ENCODE measurements at places on chromosomes 11 and 22.

GRCh38 chr22:29105468-29105867 is 32.6 kb downstream of the KREMEN1 start:
- no peak for DNase-seq

DNA sequence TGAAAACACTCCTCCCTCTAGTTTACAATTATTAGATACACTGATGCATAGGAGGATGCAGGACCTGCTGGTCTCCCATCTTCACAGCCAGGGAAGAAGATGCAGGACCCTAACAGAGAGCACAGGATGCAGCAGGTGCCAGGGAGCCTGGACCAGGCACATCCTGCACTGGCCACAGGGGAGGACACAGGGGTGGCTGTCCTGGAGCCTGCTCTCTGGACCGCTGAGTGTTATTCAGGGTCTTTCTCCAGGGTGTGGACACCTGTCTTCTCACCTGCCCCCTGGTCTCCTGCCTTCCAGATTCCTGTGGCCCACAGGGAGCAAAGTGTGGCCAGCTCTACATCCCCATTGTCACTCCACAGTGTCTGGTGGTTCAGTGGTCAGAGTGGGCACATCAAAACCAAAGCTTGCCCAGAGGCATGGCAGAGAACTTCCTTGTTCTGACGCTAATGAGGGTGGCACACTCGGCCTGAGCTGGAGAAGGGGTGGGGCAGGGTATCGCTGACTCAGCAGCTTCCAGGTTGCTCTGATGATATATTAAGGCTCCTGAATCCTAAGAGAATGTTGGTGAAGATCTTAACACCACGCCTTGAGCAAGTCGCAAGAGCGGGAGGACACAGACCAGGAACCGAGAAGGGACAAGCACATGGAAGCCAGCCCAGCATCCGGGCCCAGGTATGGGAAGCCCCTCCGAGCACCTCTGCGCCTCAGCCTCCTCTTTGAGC is at the start of gene APOBEC3A:
Gene APOBEC3A (plus strand): TSS at position 564 of the 725 bp plus-strand sequence. CDS start 83 bp downstream, at position 647.
- DNase-seq = no peak

- DNase-seq = no peak
Measured at GRCh38 chr22:48842976-48843375, 984.7 kb downstream of the BRD1 start.

DNA sequence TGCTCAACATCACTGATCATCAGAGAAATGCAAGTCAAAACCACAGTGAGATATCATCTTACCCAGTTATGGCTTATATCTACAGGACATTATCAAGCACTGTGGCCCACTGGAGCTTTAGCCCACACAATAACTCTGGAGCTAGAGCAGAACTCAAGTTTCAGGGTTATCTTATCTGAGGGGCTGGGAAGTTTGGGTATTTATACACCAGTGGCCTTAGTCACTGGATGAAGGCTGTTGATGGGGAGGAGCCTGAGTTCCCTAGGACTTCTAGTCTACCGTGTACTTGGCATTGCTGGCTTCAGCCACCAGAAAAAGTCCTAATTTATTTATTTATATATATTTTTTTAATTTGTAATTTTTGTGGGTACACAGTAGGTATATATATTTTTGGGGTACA is 19.3 kb downstream of the HSD17B12 start:
- no peak for DNase-seq

GRCh38 chr11:106466521-106467080 is 389.1 kb downstream of the AASDHPPT start:
- no peak for DNase-seq

- no peak for DNase-seq
Measured at GRCh38 chr22:27336151-27337090, 465.1 kb downstream of the MN1 start.

DNA sequence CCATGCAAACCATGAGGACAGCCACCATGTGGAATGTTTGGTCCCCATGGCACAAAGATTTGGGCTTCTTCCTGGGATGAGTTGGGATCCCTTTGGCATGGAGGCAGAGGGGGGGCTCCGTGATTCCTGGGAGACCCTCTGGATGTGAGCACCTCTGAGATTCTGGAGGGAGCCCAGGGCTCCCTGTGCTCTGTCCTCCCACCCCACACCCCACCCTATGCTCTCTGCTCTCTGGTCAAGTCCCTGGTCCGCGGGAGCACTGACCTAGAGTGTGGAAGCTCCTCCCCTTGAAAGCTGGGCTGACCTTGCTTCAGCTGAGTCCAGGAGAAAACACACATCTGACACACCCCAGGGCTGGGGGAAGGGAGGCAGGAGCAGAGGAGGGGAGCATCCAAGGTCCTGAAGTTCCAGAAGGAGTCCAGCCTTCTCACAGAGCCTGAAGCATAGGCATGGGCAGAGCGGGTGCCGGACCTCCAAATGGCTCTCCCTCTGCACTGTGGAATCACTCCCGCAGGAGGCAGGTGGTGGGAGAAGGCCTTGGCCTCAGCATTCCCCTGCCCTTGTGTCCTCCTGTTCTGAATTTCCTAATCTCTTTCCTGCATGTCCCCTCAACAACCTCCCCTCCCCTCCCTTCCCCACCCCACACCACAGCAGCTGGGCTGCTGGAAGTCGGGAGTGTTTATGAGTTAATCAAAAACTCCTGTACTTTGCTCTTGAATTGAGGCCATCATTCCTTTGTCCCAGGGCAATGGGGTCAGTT is 25.7 kb upstream of the OAF start:
- DNase-seq = peak; percentile 33

DNA sequence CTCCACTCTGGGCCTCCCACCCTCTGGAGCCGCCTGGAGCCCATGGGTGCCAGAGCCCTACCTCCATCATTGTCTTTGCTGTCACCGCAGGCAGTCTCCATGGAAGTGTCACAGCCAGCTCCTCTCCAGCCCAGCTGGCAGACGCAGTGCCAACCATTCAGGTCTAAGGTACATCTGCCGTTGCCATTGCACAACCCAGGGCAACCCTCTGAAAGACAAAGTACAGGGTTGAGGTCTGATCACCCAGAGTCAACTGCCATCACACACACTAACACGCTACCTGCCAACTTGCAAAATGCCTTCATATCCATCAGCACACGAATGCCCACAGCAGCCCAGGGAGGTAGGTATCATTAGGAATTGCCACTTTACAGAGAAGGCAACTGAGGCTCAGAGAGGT is 196.3 kb upstream of the NARS2 start:
- no peak for DNase-seq

GRCh38 chr22:43889201-43889859 is 2.5 kb downstream of the PNPLA5 start:
- no peak for DNase-seq

DNA sequence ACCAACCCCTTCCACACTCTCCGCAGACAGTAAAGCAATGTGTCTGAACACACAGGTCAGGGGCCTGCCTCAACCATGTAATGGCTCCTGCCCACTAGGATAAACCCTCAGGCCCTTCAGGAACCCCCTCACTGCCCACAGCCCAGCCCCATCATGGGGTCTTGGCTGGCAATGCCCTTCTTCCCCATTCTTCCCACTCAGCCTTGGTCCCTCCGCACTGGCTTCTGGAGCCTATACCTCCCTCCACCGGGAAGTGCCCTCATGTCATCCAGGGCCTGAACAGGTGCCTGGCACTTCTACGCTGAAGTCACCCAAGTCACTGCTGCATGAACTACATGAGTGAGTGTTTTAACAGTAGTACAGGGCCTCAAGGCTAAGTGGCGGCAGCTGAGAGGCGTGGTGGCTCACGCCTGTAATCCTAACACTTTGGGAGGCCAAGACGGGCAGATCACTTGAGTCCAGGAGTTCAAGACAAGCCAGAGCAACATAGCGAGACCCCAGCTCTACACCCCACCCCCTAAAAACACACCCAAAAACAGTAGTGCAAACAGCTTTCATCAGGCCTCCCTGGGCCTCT is 74.8 kb upstream of the PITPNB start:
- no peak for DNase-seq

Data from omental fat pad (tissue), 4 donors.